NCI-H510A (cell line): ENCODE measurements at places on chromosomes 3 and 15.

- no peak for DNase-seq
Observed at GRCh38 chr3:12706504-12707253, 42.8 kb upstream of the RAF1 start.

- no peak for DNase-seq
Observed at GRCh38 chr15:37765786-37766185, 168.7 kb upstream of the TMCO5A start.

GRCh38 chr3:169362301-169362700, 301.2 kb downstream of the MECOM start:
- DNase-seq = no peak

DNA sequence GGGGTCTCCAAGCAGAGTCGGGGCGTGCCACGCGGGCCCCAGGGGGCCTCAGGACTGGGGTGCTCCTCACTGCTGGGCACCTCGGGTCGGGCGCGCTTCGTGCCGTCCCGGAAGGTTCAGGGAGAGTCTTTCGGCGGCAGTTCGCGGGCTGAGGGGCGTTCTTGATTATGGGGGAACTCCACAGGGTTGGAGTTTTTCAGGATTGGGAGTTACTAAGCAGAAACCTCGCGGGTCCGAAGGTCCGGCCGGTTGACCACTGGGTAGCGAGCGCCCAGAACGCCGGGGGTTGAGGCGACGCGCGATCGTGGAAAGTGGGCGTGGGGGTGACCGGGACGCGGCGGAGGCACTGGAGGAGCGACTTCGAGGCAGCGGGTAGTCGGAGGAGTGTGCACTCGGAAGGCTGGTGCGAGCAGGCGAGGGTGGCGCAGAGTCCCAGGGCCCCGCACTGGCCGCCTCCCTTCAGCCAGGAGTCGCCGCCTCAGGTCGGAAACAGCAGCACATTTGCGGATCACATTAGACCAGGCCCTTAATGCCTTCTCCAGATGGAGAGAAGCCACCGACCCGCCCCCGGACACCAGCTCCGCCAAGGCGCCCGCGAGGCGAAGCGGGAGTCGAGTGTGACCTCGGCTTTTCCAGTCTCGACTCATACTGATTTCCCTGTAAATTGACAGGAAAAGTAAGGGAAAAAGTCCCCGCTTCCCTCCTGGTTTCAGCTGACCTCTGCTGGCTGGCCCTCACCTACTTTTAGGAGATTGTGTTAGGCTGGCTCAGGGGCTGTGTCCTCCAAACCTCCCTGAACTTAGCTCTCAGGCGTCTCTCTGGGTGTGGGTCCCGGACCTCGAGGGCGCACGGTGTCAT, 685 bp downstream of the ADAMTSL3 start:
- DNase-seq = no peak

DNA sequence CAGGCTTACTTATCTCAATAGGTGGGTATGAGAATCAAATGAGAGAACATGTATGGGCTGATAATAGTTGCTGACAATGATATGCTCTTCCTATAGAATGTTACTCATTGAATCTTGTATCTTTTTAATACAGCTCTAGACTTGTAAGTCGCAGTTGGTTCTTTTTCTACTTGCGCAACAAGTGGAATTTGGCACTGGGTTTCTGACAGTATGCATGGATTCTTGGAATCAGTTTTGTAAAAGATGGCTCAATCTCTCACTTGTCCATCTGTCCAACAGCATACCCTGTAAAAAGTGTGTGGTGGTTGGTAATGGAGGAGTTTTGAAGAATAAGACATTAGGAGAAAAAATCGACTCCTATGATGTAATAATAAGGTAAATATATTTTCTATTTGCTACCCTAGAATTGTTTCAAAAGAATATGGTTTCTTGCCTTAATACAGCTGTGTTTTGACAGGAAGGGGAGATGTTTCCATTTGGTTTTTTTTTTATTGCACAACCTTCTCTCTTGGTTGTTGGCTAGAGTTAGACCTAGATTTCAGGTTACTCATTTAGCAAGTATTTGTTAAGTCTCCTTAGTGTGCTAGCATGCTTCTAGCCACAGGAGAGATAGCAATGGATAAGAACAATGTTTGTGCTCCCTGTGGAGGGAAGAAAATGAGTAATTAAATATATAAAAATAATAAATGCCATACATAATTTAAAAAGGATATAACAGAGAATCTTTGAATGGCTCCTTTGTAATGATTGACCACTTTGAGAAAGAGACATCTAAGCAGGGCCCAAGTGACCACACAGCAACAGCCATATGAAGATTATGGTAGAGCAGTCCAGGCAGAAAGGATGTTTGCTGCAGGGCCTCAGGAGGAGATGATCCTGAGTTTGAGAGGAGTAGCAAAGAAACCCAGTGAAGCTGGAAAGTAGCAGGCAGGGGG, 21.8 kb downstream of the ST3GAL6 start:
- DNase-seq = no peak

DNA sequence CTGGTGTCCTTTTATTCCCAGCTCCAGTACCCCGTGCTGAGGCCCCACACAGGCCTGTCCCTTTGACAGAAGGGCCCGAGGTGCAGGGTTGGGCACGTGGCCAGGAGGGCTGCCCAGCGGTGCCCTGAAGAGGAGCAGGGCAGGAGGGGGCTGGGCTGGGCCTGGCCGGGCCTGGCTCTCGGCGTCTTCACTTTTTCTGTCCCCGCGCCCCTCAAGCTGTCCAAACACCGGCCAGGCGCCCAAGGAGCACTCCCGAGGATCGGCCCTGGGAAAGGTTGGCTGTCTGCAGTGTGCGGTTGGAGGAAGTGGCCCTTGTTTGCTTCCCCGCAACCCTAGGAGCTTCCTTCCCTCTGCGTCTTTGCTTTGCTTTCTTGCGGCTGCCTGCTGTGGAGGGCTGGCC, 84.1 kb downstream of the WNT7A start:
- no peak for DNase-seq

GRCh38 chr3:175426805-175427204, 567.7 kb downstream of the NAALADL2 start:
- DNase-seq = no peak

GRCh38 chr3:127831723-127832172, 9.4 kb upstream of the MGLL start:
- no peak for DNase-seq

DNA sequence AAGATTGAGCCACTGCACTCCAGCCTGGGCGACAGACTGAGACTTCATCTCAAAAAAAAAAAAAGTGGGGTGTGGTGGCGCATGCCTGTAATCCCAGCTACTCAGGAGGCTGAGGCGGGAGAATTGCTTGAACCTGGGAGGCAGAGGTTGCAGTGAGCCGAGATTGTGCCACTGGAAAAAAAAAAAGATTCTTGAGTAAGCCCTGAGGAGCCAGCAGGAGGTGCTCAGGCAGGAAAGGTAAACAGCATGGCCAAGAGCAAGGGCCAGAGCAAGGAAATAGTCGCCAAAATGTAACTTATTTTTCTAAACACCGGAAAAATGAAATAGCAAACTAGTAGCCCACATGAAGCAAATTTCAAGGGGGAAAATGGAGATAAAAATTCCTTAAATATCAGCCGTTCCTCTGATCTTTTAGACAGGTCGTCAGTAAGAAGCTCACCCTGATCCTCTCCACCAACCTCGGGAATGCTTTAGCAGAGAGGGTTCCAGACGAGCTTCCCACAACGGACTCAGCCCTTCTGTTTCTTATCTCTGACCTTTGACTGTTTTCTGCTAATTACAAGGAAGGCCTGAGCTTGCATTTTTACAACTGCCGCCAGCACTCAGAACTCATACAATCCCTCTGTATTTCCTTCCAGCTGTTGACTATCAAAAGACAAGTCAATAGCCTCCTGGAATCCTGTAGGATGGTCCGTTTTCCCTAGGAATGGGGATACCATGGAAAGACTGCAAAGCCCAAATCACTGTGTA, 45.0 kb upstream of the AKAP13 start:
- no peak for DNase-seq

GRCh38 chr3:47836986-47837385, 34.0 kb downstream of the DHX30 start:
- DNase-seq = no peak

DNA sequence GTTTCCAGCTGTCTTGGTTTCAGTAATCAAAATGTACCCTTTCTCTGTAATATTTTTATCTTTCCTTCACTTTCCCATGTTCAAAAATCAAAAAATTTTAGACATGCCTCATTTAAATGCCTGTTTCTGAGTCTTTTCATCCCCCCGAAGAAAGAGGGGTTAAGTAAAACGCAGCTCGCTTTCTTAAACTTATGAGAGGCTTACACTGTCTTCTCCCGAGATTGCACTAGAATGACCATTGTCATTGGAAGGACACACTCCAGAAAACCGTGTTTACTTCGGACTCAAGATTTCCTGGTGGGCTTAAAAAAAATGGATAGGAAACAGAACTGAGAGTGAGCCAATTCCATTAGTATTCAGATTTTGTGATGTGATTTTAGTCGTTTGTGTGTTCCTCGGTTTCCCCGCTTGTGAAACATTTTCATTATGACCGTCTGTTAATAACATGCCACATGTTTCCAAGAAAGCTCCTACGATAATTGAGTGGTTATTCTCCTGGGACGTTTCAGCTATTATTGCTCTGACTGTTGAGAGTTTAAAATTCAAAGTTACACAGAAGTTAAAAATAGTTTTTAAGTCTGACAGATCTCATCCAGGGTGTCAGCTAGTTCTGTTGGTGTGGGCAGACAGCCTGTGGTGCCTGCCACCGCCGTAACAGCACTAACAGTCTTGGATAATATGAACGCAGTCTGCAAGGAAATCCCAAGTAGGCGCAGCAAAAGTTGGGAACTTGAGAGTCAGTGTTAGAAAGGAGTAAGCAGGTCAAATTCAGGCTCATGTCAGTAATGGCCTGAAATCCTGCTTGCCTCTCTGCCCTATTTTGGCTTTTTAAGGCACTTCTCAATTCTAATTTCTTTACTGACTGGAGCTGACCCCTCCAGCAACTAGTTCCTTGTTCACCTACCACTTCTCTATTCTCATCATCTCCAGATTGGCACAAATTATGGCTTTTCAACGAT, 1.5 kb downstream of the CRYBG3 start:
- no peak for DNase-seq

DNA sequence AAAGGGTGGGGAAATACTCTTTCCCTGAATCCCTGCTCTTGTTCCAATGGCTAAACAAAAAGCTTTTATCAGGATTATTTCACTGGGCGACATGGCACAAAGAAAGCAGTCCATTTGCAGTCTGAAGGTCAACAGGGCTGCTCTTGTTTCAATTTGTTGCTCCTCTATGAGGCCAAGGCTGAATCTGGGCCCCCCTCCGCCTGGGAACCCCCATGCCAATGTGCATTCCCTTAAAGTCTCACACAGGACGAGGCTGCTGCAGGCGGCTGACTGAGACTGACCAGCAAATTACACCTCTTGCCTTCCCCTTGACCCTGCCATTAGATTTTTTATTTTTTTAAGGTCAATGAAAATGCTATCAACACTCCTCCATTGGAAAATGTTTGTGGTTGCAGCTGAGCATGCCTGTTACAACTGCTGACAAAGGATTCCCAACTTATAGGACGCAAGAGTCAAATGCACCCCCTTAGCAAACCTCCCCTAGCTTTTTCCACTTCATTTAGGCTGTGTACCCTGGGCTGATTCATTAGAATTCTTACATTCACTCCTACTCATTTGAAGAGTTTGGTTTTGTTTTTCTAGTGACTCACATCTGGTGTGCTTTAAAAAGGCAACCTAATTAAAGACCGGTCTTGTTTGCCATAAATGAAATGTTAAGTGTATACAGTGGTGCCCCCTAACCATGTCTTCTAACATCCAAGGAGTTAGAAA, 60.8 kb upstream of the ARHGEF3 start:
- DNase-seq = no peak

GRCh38 chr3:105599350-105599749, 232.6 kb downstream of the ALCAM start:
- DNase-seq = no peak

DNA sequence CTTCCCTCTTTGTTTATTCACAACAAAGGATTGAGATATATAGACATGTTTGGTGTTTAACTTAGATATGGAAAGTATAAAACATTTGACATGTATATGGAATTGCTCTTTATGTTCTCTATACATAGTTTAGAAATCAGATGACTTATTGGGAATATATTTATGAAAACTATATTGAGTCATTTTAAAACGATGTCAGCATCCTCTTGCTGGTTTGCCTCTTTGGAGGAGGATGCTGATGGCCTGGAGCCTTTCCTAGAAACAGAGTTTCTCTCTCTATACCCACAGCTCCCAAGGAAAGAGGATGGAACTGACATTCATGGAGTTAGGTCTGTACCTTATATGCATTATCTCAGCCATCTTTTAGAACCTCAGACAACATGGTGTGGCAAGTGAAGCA, 40.3 kb downstream of the ZBTB38 start:
- no peak for DNase-seq

DNA sequence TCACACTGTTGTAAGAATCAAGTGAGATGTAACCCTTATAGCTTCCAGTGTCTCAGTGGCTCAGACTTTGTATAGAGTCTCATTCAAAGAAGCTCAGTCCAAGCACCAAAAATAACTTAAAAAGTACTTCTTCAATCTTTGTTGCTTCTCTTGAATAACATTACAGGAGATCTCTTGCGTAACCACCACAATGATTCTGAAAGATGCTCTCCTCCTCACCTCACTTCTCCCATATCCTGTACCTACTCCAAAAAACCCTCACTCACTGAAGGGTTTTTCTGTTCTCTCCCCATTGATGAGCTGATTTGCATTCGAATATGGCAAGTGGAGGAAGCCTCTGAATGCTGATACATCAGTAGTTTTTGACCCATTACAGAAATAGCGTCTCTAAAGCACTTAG, 39.4 kb upstream of the MRPS22 start:
- DNase-seq = no peak

DNA sequence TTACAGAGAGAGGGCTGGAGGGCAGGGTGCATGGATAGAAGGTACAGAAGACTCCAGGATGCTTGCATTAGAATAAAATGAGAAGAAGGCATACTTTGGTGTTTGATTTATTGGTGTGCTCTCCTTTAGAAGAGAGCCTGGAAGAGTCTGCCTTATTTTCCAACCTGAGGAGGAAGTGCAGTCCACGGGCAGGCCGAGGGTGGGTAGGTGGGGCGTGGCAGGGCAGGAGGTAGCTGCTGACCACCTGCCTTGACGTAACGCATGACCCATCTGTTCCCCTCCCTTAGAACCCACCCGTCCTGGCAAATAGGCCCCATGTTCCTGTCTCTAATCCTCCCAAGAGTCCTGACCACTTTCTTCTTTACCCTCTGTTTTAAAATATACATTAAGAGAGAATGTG, 222.3 kb upstream of the LYSMD4 start:
- DNase-seq = no peak

DNA sequence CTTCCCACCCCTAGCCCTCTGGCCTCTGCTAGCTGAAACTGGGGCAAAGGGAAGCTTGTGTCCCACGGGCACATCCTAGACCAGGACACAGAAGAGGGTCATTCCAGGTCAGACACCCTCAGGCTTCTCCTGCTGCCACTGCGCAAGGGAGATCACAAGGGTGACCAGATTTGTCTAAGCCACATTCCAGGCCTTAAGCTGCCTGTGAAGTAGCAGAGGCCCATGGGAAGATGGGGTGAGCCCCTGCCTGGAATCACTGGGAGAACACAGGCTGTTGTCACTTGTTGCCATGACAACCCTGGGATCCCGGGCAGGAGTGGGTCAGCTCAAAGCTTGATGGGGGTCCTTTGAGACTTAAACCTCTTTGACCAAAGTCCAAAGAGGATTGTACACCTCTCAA, 10.8 kb downstream of the STRA6 start:
- DNase-seq = no peak
